ENCODE measurements at places on chromosomes 1 and 21.

DNA sequence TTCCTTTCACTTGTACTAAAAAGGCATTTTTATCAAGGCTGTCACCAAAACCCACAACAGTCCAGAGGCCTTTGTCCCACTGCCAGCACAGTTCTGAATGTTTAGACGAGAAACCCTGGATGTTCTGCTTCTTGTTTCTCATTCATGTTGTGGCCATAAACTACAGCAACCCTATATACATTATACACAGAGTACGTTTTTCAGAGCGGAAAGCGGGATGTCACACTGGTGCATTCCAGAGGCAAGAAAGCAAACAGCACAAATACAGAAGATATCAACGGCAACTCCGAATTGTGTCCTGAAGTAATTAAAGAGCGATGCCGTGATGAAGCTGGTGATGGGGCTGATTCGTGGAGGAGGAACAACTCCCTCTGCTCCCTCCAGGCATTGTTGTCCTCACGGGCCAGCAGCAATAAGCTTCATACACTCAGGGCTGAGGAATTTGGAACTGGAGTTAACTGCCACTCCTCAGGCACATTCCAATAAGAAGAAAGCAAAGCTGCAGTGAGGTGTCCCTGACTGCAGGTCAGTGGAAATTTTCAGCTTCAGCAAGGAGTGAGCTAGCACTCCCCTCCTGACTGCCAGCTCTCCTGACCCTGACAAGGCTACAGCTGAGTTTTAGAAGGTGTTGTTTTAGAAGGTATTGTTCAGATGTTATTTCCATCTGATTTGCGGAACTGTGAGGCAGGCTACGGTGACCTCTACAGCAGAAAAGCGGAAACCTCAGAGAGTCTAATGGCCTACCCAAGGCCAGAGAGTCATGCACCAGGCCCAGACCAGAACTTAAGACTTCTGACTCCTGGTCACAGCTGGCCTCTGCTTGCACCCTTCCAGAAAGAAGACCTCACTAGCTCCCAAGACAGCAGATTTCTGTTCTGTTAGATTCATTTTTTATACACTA is 149.0 kb downstream of the TGFBR3 start:
- no peak for DNase-seq

GRCh38 chr1:45112661-45113060 is 93.7 kb downstream of the ZSWIM5 start:
- DNase-seq = no peak

GRCh38 chr21:41695513-41695912 is 71.3 kb downstream of the RIPK4 start:
- no peak for DNase-seq

DNA sequence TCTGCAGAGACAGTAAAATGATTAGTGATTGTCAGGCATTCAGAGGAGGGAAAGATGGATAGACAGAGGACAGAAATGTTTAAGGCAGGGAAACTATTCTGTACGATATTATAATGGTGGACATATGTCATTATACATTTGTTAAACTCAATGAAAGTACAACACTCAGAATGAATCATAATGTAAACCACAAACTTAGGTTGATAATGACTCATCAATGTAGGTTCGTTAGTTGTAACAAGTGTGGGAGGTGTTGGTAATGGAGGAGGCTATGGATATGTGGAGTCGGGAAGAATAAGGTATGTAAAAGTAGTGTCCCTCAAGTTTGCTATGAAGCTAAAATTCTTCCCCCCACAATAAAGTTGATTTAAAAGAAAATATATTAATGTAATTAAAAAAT is 455.0 kb downstream of the BRINP3 start:
- no peak for DNase-seq

GRCh38 chr1:228058949-228059633 is 23.4 kb upstream of the ARF1 start:
- DNase-seq = peak; percentile 57

DNA sequence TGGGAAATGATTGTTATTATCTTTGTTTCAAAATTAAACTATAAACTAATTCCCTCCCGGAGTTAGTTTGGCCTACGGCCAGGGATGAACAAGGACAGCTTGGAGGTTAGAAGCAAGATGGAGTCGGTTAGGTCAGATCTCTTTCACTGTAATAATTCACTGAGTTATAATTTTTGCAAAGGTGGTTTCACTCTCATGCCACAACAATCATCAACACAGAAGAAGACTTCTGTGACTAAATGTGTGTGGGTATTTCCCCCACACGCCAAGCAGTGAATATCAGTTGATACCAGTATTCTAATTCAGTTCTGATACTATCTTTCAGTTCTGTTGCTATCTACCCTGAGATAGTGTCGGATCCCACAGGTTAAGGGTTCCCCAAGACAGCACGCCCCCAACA is 215.1 kb downstream of the S1PR1 start:
- DNase-seq = no peak

- no peak for DNase-seq
Measured at GRCh38 chr1:216210081-216210480, 213.2 kb downstream of the USH2A start.

DNA sequence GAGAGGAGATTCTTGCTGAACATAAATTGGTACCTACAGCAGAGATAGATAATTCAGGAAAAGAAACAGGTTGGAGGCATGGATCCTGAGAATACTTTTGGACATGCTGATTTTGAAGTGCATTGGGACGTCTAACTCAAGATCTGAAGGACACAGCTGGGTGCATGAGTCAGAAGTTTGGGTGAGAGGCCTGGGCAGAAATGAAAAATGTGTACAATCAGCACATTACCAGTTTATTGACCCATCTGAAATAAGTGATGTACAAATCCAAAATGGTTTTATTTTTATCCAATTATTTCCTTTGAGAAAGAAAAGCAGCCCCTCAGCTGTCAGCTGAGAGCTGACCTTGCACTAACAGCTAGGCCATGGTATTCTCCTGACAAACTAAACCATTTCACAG is 975.2 kb upstream of the B3GALT2 start:
- DNase-seq = no peak

DNA sequence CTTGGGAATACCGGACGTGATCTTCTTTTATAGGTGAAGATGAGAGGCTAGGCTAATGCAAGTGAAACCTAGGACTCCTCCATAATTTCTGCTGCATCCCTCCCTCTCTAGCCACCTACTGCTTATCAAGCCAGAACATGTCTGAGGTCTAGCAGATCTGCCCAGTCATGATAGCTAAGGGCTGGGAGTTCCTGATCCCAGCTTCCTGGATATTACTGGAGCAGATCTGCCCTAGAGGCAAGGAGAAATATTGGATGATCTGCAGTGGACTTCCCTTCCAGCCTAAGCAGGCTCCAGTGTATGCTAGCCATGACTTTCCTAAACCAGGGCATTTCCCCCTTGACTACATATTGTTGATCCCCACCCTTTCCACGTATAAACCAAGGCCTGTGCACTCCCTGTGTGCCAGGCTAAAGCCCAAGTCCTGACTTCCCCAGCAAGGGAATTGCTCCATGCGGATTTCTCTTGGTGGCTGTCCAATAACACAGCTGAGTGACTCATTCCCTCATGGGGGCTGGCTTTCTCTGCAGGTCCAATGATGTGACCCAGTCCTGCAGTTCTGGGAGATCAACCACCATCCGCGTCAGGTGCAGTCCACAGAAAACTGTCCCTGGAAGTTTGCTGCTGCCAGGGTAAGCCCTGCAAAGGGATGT is 15.5 kb upstream of the SARS1 start:
- no peak for DNase-seq

DNA sequence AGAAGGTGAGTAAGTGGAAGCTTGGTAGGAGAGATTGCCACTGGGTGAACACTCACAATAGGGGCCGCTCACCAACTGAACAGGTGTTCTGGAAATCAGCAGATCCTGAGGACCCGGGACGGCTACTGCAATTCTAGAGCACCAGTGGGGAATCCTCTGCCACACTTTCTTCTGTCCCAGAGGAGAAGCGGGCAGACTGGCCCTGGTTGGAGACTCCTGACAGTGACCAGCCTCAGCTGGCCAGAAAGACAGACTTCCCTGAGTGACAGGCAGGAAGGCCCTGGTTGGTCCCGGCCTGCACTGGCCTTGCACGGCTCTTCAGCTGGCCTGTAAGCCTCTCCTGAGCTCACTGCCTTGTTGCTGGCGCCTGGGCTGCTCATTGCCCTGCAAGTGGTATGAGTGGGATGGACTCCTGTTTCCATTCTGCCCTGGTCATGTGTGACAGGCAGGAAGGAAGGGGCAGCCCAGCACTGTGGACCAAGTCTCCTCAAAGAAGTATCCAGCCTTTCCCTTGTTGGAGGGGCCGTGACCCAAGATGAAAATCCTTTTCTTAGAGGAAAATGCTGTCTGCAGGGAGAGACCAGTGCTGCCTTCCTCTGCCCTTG is 34.5 kb downstream of the MAN1C1 start:
- DNase-seq = no peak

GRCh38 chr1:227918736-227919135 is 29.0 kb downstream of the WNT9A start:
- DNase-seq = no peak

DNA sequence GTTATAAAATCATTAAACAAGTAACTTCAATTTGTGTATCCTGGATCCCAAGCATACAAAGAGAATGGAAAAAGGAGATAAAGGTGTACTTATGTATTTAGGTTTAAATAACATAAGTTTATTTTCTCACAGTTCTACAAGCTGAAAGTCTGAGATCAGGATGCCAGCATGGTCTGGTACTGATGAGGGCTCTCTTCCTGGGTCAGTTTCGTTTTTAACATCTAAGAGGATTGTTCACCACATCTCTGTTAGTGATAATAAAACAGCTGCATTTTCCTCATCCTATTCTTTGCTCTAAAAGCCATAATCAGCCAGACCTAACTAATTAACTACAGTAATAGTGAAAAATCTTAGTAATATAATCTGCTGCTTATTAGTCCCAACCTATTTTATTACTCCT is 5.2 kb downstream of the EGLN1 start:
- peak; percentile 5 for DNase-seq

GRCh38 chr1:28601696-28602095 is 9.6 kb downstream of the RAB42 start:
- DNase-seq = no peak

DNA sequence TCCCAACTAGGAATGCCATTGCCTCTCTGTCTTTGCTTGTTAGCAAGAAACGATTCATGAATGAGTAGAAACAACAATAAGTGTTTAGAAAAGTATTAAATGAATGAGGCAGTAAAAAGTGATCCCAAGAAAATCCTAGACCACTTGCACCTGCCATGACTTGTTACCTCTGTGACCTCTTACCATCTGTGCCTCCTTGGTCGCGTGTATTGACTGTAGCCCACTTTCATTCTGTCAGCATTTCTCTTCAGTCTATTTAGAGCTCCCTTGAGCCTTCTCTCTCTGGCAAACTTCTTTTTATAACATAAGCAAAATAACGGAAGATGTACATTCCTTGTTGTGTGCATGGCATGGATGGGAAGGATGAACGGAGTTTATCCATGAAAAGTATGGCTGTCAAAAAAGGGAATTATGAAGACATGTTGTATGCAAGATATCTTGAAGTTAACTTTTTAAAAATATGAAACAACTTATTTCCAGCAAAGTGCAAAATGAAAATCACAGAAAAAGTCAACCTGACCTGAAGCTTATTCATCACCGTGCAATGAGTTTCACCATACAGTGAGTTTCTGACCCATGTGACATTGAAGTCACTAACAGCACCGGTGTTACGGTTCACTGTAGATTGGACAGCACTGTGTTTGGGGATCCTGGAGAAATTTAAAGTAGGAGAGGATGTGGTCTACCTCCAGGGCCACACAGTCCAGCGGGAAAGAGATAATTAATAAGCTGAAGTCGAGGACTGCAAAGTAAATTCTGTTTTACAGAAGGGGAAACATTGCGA is 47.7 kb downstream of the KCNK1 start:
- no peak for DNase-seq

- no peak for DNase-seq
Measured at GRCh38 chr1:32486463-32487113, 21.7 kb downstream of the ZBTB8B start.

GRCh38 chr1:3525551-3526482 is 71.4 kb downstream of the ARHGEF16 start:
- no peak for DNase-seq

DNA sequence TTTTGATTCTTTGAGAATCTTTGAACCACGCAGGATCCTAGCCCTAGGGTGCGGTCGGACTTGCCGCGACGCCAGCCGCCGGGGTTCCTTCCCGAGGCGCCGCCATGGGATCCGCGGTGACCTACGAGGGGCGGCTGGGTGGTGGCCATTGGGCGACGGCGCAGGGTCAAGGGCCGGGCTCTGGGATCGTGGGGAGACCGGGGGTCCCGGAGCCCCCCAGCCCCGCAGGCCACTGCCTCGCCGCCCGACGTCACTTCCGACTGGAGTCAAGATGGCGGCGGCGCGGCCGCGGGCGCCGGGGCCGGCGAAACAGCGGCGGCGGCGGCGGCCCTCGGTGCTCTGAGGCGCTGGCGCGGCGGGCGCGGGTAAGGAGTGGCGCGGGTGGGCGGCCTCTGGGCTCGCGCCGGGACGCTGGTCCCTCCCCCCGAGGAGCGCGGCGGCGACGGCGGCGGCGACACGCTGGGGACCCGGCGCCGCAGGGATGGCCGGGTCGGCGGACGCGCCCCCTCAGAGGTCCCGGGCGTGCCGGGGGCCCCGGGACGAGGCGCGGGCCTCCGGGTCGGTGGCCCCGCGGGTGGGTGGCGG is at the start of gene PRDM2:
PRDM2 (plus strand) TSS at position 253 of the 585 bp plus-strand sequence. CDS start 15,418 bp downstream, outside the sequence.
- peak; percentile 63 for DNase-seq

DNA sequence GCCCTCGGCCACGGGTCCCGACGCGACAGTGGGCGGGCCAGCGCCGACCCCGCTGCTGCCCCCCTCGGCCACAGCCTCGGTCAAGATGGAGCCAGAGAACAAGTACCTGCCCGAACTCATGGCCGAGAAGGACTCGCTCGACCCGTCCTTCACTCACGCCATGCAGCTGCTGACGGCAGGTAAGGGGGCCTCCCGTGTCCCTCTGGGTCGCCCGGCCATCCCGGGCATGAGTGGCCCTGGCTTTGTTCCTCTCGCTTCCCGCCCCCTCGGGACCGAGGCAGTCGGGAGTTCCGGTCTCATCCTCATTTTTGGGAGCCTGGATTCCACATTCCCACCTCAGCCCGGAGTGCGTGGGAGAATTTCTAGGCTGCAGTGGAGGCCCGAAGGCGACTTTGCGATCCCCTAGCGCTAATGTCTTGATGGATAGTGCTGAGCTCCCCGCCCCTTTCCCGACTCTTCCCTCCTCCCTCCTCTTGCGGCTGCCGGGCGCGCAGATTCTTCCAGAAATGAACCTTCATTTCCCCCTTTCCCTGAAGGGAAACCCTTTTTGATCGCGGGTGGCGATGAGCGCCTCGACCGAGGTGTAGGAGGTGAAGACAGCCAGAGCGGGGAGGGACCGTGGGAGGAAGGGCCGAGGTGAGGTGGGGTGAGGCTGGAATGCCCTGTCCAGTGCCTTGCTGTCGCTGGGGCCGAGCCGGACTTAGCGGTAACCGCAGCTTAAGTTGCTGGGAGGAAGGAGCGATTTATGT is 705 bp downstream of the KHDRBS1 start:
- DNase-seq = peak; percentile 35

GRCh38 chr1:28890836-28891235 is 23.5 kb upstream of the EPB41 start:
- no peak for DNase-seq

DNA sequence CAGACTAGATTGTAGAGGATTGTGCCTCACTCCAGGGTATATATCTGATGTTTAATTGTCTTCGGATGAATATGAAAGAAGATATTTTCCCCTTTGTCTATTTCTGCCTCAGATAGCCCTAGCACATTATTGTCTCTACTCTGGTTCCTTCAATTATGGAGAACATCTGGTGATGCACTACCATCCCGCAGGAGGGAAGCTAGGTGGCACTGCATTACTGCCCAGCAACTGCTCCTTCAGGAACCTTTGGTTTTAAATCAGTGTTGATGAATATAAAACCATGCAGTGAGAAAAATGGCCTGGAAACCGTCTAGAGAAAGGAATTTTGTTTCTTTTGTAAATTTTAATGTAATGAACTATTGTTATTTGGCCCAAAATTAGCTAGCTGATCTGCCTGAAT is 68.5 kb downstream of the GPR88 start:
- DNase-seq = peak; percentile 10

- DNase-seq = no peak
Measured at GRCh38 chr1:208544053-208544452, 299.9 kb upstream of the PLXNA2 start.

All from CD4-positive, alpha-beta T cell treated with Interferon alpha-2 for 1 hour (primary cell).